ENCODE measurements at places on chromosomes 3 and 15.

GRCh38 chr15:66196602-66197001 lies 56.9 kb downstream of the MEGF11 start:
- DNase-seq, result no peak

- peak; percentile 73 for DNase-seq
Measured at GRCh38 chr3:58332575-58333188, at the start of gene PXK. TSS of gene PXK (plus strand) at chr3:58332892. CDS start at chr3:58332989, 97 bp downstream.

GRCh38 chr3:12275974-12276650 lies 12.8 kb upstream of the PPARG start:
- DNase-seq, result no peak

- no peak for DNase-seq
Measured at GRCh38 chr15:92365084-92365483, 28.6 kb upstream of the ST8SIA2 start.
